ENCODE measurements at places on chromosomes 11 and 22.

DNA sequence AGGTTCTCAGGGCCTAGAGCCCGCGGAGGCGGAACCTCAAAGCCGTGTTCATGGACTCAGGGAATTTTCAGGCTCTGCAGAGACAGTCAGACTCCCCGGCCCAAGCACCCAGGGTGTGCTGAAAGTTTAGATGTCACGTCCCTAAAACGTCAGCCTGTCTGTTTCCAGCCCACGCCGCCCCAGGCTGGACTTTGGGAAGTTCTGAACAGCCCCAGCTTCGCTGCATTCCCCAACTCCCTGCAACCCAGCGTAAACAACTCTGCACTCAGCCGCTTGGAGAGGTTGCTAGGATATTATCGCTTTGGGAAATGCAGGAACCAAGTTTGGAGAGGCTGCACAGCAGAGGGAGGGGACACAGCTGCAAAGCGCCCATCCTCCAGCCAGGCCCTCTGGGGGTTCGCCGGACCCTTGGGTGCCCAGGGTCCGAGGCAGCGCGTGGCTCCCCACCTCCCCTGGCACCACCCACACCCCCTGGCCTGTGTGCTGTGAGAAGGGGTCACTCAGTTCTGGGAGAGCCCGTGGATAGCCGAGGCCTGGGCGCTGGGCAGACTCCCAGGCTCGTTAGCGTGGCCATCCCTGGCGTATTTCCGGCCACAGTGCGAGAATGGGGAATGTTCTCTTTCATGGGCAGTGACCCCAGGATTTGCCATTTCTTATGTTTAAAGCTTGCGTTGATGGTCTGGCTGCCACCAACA, 120.5 kb upstream of the FGF3 start:
- DNase-seq: no peak

- no peak for DNase-seq
Measured at GRCh38 chr11:134975866-134976376, 563.9 kb upstream of the B3GAT1 start.

- no peak for DNase-seq
Measured at GRCh38 chr11:62556875-62557631, 10.4 kb upstream of the AHNAK start.

- no peak for DNase-seq
Measured at GRCh38 chr11:70887542-70887827, 364.9 kb downstream of the SHANK2 start.

DNA sequence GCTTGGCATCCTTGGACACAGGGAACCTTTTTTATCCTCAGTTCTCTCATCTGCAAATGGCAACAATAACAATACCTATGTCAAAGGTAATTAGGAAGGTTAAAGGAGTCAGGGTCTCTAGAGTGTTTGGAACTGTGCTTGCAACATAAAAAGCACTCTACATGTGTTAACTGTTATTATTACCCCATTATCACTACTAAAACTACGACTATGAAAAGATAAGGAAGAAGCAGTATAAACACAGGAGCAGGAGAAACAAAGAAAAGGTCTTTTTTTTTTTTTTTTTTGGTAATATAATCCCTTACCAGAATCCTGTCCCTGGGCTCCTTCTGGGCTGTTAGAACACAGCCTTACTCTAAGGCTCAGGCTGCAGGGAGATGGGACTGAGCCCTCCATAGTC, 348.2 kb downstream of the CADM1 start:
- no peak for DNase-seq

DNA sequence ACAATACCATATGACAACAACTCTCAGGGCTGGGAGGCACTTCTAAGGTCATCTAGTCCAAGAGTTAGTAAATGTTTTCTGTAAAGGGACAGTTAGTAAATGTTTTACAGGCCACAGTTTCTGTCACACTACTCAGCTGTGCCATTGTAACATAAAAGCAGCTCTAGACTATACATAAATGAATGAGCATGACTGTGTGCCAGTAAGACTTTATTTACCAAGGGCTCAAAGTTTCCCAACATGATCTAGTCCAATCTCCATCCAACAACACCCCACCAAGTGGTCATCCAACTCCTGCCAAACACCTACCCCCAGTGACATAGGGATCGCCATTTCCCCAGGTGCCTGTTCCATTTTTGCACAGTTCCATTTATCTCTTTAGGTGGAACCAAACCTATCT, 12.1 kb downstream of the SERGEF start:
- DNase-seq: no peak

Measured in HFF-Myc (cell line).